Activated gamma-delta T cell treated with anti-CD3 and anti-CD28 coated beads, Interleukin-2, amount 50 U/mL, for 16 hours (primary cell): ENCODE measurements at places on chromosomes 1 and 21.

DNA sequence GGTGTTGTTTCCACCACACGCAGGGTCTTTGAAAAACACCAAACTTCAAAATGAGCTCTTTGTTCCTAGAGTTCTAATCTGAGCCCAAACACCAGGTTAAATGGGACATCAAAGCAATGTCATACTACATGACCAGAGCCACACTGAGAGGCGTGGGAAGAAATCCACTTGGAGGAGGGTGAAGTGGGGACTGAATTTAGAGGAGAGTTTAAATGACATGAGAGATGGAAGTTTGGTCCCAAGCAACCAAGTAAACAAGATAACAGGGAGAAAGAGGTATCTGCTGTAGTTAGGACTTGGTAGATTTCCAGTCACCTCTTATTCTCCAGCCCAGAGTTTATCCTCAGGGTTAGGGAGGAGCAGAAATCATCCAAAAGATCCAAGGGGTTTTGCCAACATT, 290.9 kb upstream of the FAM78B start:
- DNase-seq, result no peak

DNA sequence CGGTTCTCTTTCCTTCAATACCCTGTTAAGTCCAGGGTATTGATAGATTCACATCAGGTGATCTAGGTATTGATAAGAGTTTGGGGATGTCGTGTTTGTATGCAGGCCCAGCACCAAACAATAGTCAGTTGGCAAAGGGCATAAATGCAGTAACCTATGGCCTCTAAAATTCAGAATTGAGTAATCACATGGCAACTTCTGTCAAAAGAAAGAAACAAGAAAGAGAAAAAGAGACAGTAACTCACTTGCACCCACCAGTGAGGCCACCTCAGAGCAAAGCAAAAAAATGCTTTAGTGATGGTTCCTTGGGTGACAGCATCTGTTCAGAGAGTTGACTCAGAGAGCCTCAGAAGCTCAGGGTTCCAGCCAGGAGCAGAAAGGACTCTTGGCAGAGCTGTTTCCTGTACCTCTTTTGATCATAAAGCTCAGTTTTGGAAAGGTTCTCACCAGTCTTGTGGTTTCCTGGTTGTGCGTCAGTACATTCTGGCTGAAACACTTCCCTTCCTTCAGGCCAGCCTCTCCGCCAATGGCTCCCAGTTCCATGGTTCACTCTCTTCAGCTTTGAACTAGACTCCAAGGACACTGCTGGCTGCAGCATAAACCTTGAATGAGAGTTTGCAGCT, 70.1 kb upstream of the GORAB start:
- DNase-seq, result no peak

GRCh38 chr1:54989473-54989872, 9.0 kb downstream of the TMEM61 start:
- no peak for DNase-seq

GRCh38 chr1:177355575-177355974, 184.8 kb downstream of the BRINP2 start:
- DNase-seq, result no peak

GRCh38 chr21:23890652-23891051, 1716.6 kb downstream of the MRPL39 start:
- no peak for DNase-seq

- no peak for DNase-seq
Measured at GRCh38 chr1:35646043-35646442, 4.7 kb upstream of the PSMB2 start.

GRCh38 chr1:67815303-67816094, 17.8 kb downstream of the GNG12 start:
- DNase-seq, result no peak

DNA sequence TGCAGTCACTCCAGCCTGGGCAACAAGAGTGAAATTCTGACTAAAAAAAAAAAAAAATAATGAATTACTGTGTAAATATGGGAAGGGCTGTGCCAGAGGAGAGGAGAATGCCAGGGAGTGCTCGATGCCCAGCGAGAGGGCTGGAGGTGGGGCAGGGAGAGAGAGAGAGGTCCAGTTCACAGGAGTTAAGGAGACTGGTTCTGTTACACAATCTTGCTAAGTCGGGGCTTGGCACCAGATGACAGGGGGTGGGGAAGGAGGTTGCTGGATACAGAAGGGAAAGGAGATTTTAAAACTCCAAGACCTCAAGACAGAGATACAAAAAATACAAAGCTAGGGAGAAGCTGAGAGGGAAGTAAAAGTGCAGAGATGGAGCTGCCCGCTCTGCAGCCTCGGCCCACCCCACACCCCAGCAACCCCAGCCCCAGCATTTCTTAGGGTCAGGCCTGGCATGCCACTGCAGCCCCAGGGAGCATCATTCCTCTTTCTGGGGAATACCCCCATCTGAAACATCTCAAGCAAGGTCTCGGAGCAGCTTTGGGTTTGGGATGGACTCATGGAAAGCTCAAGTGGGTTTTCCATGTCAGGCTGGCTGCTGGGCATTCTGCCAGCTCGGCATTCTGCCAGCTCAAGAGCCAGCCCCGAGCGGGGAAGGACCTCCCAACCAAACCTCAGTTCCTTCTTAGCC, 991 bp downstream of the SELENBP1 start:
- no peak for DNase-seq

GRCh38 chr1:65904681-65905083, 112.0 kb downstream of the PDE4B start:
- DNase-seq, result no peak

GRCh38 chr21:35770101-35770945, 290.0 kb downstream of the SETD4 start:
- DNase-seq, result no peak

GRCh38 chr1:12346483-12347151, 116.8 kb downstream of the VPS13D start:
- DNase-seq, result no peak

DNA sequence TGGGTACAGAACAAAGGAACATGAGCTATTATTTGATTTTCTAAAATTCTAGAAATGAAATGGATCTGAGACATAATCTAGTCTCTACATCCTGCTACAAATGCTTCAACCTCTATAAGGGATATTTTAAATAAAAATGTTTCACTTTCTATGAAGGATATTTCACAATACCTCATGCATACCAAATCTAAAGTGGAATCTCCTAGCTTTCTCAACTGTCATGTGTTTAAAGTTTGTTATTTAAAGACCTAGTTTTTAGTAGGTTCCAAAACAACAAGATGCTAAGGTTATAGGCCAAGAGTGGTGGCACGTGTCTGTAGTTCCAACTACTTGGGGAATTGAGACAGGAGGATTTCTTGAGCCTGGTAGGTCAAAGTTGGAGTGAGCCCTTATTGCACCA, 47.6 kb downstream of the KDM5B start:
- no peak for DNase-seq

GRCh38 chr1:209583408-209583807, at the start of gene CAMK1G:
Gene CAMK1G (plus strand): TSS chr1:209583714. CDS start chr1:209594984, 11,270 bp downstream.
- DNase-seq, result no peak

DNA sequence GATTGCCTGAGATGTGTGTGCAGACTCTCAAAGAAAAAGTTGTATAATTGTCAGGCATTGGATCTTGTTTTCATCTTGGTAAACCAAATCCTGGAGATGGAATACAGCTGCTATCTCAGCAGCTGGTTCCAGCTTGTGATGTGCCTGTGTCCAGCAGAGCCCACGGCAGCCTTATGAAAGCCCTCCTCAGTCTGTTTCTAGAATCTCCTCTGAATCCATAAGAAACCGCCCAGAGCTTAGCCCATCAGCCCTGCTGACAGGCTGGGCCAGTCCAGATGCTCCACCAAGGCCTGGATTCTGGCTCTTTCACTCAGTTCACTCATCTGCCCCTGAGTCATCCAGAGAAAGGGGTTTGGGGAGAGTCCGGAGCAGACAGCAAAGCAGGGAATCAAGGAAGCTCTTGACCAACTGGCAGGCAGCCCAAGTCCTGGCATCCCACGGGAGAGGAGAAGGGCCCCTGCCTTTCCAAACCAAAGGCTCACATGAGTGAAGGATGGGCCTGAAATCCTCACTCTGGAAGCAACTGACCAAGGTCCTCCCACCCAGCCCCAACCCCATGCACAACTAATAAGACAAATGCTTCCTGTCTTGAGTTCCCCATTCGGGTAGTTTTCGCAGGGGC, 45.7 kb downstream of the NAV1 start:
- DNase-seq, result no peak
